ENCODE measurements at places on chromosomes 3 and 15.

DNA sequence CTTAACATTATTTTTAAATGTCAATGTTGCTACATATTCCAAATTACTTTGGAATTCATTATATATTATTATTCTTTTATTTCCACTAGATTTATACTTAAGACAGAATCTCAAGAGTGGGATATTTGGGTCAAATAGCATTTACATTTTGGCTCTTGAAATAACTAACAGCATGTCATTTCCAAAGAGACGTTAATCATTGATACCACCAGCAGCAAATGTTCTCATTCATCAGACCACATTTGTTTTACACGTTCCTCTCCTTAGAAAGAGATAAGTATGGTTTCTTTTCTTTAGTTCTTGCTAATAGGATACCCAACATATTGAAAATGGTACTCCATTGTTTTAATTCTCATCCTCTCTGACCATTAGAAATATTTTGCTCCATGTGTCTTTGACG lies 229.8 kb downstream of the LPP start:
- DNase-seq, result no peak

GRCh38 chr15:89200182-89200581 lies 21.2 kb downstream of the RLBP1 start:
- no peak for DNase-seq

DNA sequence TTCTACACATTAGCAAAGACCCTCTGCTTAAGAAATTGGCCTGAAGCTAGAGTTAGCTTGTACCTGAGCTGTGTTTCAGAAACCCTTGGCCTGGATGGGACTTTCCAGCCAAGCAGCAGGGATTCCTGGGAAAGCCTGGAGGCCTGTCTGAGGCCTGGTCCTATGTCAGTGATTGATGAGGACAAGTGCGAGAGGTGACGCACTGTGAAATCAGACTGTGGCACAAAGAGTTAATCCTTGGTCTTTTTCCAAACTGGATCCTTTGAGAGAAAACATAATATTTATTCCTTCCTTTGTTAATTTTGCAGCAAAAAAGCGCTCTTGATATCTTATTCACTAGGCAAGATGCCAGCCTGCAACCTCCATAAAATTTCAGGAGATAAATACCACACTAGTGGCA lies 225.0 kb upstream of the ATP11B start:
- DNase-seq, result no peak

DNA sequence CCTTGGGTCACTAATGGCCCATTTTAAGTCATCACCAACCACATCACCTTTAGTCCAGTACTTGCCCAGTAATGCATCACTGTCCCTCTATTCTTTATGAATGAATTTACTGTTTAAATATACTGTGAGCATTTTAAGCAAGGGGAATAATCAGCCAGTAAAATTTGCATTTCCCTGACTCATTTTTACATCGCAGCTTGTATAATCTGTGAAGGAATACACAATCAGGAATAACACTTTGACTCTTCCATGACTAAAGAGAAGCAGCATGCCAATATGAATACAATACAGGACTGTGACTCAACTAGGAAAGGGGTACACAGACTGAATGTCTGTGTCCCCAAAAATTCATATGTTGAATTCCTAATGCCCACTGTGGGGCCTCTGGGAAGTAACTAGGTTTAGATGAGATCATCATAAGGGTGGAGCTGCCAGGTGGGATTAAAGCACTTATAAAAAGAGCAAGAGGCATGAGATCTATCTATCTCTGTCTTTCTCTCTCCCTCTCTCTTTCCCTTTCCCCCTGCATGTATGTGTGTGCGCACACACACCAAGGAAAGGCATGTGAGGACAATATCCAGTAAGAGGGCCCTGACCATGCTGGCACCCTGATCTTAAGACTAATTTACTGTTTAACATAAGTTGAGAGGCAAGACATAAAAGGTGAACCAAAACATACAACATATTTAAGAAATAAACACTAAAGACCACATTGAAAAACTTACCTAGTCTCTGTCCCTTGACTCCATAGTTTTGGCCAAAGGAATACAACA lies 12.1 kb downstream of the B4GALT4 start:
- no peak for DNase-seq

DNA sequence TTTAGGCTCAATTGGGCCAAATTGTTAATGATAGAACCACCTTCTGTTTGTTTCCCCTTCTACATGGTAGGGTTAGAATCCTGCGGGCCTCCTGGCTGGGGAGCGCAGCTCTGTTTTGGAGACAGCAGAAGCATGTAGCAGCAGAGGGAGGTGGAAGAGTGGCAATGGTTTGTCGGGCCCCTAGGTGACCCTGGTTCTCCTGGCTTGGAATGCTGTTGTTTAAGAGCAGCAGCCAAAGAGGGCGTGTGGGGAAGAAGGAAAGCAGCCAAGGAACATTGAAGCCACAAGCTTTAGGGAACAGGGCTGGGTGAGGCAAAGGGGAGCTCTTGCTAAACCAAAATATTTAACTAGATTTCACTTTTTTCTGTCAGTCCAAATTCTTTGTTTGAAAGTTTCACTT lies 213.7 kb upstream of the NR2E3 start:
- no peak for DNase-seq

- DNase-seq, result peak; percentile 62
Measured at GRCh38 chr15:75200765-75201615, 692 bp upstream of the C15orf39 start.

DNA sequence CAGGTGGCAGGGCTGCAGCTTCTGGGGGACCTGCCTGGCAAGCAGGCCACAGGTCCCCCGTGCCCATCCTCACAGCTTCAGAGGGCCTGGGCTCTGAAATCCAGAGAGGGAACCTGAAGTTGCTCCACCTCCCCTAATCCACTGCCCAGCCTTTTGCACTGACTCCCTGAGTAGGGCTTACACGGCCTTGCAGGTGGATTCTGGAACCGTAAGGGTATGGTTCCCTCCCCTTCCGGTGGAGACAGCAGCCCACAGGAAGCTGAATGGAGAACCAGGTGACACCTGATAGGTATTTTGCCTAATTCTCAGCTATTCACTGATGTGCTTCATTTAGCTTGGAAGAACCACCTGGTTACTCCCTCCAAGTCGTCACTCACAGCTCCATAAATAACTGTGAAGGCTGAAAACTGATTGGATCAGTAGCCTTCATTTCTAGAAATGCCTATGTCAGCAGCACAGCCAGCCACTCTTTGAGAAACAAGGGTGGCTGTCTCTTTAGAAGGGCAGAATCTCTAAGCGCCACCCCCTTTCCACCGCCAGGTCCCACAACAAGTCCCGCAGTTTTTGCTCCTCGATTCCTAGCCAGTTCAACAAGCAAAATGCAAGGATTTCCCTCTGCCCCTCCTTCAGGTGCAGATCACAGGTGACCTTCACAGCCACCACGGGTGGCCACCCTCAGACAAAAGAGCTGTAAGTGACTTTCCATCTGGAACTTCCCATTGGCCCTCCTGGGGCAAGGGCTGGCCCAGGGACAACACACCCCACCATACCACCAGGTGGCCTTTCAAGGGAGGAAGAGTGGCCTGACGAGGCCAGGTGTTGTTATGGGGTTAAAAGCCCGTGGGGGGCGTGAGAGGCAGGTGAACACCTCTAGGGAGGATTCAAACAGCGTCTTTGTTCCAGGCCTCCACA lies 112.9 kb downstream of the SEC22A start:
- DNase-seq, result no peak

- no peak for DNase-seq
Measured at GRCh38 chr3:153414982-153415381, 253.0 kb downstream of the RAP2B start.

GRCh38 chr3:23405081-23405480 lies 202.0 kb downstream of the UBE2E2 start:
- no peak for DNase-seq

DNA sequence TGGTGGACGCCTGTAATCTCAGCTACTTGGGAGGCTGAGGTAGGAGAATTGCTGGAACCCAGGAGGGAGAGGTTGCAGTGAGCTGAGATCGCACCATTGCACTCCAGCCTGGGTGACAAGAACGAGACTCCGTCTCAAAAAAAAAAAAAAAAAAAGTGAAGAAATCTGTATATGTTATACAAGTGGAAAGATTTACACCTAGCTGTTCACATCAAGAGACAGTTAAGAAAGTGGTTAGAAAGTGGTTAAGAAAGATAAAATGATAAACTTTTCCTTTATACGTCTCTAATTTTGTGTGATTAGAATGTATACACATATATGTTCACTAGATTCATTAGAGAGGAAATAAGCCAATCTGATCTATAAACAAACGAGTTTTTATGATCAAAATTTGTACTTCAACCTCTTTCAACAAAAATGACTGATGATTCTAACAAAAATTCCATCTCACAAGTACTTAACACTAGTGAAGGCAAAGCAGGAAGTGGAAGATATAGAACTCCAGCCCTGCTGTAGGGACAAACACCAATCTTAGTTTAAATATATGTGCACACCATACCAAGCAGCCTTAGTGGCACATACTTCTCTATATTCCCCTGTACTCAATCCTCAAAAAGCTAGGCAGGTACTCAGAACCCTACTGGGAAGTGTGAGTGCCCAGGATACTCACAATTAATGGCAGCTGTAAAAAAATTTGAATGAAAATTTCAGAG lies 51.2 kb downstream of the RAF1 start:
- DNase-seq, result no peak

- DNase-seq, result no peak
Measured at GRCh38 chr3:33278163-33278562, 921 bp downstream of the FBXL2 start.

- DNase-seq, result no peak
Measured at GRCh38 chr3:159922193-159922840, 66.3 kb upstream of the IL12A start.

DNA sequence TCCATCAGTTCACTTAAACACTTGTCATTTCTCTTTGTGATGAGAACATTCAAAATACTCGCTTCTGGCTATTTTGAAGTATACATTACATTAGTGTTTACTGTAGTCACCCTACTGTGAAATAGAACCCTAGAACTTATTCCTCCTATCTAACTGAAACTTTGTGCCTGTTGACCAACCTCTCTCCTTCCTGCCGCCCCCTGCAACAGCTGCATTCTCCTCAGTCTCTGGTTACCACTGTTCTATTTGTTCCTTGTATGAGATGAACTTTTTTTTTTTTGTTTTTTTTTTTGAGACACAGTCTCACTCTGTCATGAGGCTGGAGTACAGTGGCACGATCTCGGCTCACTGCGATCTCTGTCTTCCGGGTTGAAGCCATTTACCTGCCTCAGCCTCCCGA lies 2.9 kb downstream of the RAD51 start:
- DNase-seq, result no peak

GRCh38 chr15:31470756-31471155 lies 144.1 kb downstream of the KLF13 start:
- DNase-seq, result no peak

DNA sequence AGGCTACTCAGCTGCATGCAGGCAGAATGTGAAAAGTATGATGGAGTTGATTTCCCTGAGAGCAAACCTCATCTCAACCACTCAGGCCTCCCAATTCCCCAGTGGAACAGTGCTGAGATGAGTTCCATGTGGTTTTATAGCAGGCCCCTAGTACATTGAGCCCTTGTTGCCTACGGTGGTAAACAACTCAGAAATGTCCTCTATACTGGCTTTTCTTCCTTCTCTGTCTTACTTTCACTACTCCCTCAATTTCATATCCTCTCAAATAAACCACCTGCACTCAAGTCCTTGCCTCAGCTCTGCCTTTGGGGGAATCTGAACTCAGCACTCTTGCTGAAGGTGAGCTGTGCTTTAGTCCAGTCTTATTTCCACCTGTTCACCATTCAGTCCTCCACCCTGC lies 399.9 kb downstream of the PDCD6IP start:
- DNase-seq, result no peak

DNA sequence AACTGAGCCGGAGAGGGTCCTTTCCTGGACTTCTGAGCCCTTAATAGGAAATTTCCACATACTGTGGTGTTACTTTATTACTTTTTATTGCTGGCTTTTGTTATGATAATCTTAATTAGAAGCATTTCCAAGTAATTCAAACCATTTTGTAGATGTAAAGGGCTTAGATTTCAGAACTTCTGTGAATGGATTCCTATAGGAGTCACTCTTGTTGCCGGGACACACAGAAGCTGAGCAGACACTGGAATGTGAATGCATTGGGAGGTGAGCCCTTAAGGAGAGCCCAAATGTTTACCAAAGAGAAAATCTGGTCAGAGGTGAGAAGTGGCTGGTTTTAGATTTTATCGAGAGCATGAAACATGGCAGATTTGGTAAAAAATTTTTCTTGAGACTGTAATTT lies 87.4 kb downstream of the FNDC3B start:
- no peak for DNase-seq

- no peak for DNase-seq
Measured at GRCh38 chr15:69154684-69155083, 5.8 kb upstream of the GLCE start.

DNA sequence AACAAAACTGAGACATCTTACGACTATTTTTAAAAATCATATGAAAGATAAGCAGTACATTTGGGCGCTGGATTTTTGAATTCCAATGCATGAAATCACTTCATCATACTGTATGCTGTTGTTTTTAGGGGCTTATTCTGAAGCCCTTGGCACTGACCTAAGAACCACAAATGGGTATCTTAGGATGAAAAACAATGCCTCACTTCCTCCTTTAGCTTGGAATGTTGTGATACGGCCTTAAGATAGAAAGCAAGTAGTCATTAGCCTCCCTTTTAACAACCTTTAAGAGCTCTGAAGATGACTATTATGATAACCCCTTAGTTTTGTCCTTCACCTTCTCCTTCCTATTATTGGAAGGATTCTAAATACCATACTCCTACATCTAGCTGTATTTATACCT lies 289.8 kb downstream of the ARPP21 start:
- DNase-seq, result no peak

DNA sequence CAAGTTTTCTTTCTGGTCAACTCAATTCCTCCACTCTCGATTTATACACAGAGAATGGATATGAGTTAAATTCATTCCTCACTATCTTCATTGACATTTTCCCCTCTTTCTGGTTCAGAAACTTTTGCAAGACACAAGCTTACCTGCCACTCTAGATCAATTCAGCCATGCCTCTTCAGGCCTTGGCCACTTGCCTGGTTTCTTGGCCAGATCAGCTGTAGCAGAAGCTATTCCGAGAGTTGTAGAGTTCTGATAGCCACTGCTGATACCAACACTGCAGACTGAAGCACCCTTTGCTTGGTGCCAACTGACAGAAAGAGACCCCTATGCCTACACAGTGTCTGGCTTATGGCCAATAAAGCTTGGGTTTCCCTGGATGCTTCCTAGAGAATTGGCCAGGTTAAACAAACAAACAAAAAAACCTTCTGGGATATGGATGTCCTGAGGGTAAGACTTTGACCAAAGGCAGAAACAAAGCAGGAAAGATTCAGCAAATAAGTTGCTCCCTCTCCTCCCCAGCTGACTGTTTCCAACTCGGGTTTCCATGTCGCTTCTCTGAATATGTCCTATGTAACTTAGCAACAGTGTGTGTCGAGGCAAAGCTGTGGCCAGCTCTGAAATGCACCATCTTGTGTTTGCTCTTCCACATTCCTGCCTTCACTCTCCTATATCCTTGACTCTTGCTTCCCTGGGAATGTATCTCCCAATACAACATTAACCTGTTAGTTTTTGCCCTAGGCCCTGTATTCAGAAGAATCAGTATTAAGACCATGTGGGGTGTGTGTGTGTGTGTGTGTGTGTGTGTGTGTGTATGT lies 521.6 kb downstream of the EPHA3 start:
- DNase-seq, result no peak
